Occipital lobe (tissue), 3 donors: ENCODE measurements at places on chromosomes 5 and 9.

DNA sequence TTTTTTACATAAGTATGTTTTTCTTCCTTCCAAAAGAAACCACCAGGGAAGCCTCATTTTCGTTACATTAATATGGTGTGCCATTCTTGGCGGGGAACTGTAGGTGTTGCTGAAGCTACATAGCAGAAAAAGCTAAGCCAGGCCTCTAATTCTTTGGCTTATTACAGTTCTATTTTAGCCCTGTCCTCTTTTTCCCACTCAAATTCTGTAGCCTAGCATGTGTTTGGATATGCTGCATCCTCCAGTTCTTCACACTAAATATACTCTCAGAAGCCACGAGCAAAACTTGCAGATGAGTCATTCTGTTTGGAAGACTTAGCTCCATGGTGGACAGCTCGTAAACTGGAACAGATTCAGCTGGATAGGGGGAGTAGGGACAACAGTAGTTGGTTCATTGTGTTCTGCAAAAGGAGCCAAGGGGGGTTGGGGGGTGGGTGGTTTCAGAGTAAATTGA, 369.4 kb downstream of the TMEM161B start:
- peak; percentile 69 for DNase-seq

DNA sequence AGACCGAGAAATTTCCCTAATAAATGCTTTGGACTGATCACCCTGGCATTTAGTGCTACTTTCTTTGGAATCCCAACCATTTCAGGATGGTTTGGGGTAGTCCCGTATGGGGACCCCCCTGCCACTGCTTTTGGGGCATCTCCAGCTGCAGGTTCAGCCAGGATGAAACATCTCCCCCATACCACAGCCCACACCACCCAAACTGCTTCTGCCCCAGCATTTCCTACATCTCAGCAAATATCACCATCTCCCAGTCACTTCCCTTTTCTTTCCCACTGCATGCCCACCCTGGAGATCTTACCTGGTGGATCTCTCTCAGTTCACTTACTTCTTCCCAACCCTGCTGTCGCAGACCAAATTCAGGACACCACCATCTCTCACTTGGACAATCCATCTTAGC, 4.8 kb upstream of the P4HA2 start:
- DNase-seq: no peak

- no peak for DNase-seq
Observed at GRCh38 chr9:93673839-93674334, 97.5 kb downstream of the PHF2 start.

DNA sequence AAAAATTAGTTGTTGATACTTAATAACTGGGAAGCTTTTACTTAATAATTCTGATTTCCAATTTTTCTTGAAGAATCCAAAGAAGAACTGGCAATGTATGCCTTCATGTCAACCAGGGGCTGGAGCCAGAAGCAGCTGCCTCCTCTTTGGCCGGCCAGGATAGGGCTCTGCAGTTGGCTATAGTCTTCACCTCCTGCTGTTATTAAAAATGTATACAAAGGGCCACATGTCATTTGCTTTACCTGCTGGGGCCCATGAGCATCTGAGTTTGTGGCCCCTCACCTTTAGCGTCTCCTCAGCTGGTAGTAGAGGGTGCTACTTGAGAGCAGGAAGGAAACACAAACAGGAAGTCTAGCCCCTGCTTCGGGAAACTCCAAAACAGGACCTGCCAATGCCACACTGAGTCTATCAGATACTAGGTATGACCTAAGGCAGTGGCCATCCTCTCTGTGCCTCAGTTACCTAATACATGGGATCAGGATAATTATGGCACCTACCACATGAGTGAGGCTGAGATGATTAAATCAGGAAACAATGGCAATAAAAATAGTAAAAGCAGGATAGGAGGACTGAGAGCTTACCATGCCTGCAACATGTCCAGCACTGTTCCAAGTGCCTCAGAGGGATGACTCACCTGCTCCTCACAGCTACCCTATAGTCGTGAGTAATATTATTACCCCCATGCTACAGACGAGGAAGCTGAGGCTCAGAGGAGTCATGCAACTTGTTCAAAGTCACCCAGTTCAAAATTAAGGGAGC, 21.3 kb downstream of the CCDC69 start:
- no peak for DNase-seq

DNA sequence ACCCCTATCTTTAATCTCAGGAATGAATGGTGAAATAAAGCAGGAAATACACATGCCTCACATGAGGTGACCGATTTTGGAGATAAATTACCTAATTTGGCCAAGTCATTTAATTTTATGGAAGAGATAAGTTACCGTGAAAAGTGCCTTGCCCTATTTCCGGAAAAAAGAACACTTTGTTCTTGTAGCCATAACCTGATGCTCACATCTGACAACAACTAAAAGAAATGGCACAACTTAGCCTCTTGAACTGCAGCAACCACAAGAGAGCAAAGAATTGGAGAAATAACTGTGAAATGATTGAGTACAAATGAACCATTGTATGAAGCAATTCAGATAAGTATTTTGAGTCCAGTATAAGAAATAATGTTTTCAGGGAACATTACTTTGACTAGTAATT, 628.1 kb upstream of the TYRP1 start:
- DNase-seq: no peak

DNA sequence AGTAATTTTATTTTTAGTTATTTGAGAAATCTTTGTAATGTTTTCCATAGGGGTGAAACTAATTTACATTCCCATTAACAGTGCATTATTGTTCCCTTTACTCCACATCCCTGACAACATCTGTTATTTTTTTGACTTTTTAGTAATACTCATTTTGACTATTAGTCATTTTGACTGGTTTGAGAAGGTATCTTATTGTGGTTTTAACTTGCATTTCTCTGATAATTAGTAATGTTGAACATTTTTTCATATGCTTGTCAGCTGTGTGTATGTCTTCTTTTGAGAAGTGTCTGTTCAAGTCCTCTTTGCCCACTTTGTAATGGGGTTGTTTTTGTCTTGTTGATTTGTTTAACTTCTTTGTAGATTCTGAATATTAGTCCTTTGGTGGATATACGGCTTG, 27.5 kb downstream of the CCDC152 start:
- no peak for DNase-seq

DNA sequence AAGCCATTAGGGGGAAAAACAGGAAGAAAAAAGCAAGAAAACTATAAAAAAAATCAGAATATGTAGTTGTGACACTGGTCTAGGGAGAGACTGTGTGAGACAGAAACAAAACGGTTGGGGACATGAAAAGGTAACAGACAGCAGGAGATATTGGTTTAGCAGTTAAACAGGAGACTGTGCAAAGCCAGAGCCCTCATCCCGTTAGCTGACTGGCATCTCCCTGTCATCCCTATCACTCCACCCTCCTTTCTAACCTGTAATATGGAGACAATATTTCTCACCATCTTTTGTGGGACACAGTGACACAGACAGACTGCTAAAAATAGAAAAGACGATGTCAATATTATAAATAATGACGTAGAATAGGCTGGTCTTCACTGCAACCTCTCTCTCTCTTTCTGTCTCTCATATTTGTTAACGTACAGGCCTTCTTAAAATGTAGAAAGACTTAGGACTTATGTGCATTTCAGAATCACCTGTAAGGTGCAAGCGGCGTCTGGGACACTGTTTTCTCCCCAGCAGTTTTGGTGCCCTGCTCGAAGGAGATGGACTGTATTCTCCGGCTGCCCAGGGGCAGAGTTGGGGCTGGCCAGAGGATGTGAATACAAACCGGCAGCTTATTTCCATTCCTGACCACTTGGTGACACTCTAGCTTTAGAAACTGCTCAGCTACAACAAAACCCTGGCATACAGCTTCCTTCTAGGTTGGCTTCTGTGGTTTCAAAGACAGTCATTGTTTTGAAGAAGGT, 190.6 kb downstream of the MAT2B start:
- DNase-seq: peak; percentile 23

- DNase-seq: no peak
Observed at GRCh38 chr5:15834596-15835245, 334.7 kb downstream of the FBXL7 start.

GRCh38 chr5:21663082-21663481, 1190.1 kb downstream of the CDH12 start:
- DNase-seq: no peak

GRCh38 chr9:122354536-122355199, 16.2 kb upstream of the PTGS1 start:
- no peak for DNase-seq

DNA sequence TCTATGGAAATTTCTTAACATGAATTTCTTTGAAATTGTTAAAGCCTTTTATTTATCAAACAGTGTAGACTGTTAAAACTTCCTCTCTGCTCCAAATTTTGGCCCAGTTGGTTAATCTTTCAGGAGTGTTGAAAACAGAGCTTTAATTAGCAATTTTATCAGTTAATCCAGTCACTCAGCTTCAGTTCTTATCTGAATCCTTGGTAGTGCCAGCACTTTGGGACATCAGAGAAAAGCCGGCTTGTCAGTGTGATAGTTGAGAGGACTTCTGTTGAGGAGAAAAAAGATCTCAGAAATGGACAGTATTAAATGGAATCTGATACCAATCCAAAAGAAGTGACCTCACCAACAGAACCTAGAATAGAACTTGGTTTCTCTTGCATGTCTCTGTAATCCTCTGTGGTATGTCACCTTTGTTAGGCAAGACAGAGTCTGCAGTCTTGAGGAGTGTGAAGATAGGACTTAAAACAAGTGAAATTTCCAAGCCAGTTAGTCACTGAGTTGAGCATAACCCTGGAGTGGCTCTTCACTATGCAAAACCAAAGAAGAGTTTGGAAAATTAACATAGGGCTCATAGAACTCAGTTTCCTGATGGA, 251.8 kb downstream of the NNT start:
- DNase-seq: no peak

- DNase-seq: no peak
Observed at GRCh38 chr9:21608200-21608599, 126.1 kb upstream of the IFNE start.

GRCh38 chr9:88781628-88782391, 209.5 kb upstream of the S1PR3 start:
- DNase-seq: peak; percentile 36

DNA sequence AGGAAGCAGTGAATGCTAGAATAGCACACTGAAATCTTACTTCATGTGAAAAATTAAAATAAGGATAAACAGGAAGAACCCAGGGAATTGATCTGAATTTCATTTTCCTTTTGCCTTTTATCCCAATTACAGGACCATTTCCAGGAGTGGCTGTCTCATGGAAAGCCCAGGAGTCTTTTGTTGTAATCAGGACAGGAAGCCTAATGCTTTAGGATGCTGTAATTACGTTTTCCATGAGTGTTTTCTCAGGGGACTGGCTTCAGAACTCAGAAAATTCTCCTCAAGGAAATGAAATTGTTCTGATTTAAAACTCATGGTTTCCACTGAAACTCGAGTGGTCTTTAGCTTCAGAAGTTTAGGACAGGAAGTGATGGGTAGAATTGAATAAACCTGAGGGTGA, 56.6 kb upstream of the CAMK4 start:
- DNase-seq: no peak

DNA sequence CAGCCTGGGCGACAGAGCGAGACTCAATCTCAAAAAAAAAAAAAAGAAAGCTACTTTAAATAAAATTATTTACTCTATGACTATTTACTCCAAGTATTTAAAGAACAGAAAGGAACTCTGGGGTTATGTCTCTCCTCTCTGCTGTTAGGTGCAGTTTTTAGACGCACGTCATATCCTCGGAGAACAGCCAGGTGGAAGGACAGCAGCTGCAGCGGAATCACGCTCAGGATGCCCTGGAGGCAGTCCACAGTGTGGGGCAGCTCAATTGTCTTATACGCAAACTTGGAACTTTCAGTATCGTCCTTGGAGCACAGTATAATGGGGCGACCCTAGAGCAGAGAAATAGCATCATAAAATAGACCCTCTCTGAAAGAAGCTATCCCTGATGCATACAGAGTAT, 10.4 kb upstream of the MAPK9 start:
- DNase-seq: no peak

DNA sequence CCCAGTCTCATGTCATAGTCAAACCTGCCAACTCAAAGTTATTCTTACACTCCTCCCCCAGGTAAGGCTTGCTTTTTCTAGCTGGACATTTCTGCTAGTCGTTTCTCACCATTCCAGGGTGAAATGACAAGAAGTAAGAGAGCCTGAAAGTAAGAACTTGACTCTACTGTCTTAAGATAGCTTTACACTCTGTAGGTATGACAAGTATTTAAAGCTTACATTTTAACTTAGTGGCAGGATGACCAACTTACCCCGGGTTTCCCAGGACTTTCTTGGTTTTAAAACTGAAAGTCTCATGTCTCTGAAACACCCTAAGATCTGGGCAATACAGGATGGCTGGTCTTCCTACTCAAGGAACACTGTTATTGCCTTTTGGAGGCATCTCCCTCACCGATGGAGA, 67.5 kb upstream of the PIK3R1 start:
- no peak for DNase-seq

GRCh38 chr5:77095189-77095588, 8.1 kb upstream of the ZBED3 start:
- no peak for DNase-seq

DNA sequence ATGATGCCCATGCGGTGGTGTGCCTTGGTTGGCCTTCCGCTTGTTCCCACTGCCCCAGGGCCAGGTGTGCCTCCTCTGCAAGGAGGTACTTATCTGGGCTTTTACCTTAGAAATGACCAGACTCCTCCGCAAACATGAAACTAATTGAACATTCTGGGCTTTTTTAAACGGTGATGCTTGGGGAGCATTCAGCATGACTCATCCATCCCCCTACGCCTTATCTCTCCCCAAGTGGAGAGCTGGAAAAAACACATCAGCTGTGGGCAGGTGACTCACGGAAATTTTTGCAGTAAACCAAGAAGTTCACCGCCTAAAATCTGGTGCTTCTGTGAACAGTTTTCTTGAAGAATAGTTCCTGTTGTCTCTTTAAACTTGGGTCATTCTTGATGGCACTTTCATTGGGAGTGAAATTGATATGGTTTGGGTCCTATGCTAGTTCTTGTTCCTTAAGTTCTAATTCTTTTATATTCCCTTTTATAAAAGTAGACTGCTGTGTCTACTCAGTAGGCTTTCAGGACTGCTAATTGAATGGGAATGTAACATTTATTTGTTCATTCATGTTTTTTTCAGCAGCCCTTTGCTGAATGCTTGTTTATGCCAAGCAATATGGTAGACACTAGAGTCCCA, 39.6 kb downstream of the SFXN1 start:
- no peak for DNase-seq

- DNase-seq: no peak
Observed at GRCh38 chr5:132761321-132762240, 14.4 kb downstream of the CCNI2 start.

DNA sequence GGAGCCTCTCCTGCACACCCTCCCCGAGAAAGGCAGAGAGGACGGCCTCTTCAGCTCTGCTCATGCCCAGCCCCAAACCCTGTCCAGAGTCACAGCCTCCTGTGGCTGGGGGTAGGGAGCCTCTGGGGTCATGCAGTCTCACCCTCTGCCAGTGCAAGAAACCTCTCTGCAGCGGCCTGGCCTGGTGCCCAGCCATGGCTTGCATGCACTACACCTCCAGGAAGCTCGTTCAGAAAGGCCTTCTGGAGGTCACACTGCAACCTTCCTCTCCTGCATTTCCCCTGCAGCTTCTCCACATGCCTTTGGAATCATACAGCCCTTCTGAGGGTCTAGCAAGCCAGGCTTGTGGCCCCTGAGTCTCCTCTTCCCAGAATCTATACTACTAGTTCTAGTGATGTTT, 17.9 kb downstream of the CSF1R start:
- DNase-seq: no peak

GRCh38 chr5:59542306-59542705, 351.2 kb downstream of the PDE4D start:
- DNase-seq: no peak
